Forelimb muscle (tissue), 1 donor: ENCODE measurements at places on chromosomes 13 and 19. TPM values are rescaled to one million over a fixed set of nuclear protein-coding genes. Genes with fewer than 3 reads are reported as not detected.

- DNase-seq = no peak
Measured at GRCh38 chr13:51552027-51552426, 32.2 kb upstream of the WDFY2 start.

DNA sequence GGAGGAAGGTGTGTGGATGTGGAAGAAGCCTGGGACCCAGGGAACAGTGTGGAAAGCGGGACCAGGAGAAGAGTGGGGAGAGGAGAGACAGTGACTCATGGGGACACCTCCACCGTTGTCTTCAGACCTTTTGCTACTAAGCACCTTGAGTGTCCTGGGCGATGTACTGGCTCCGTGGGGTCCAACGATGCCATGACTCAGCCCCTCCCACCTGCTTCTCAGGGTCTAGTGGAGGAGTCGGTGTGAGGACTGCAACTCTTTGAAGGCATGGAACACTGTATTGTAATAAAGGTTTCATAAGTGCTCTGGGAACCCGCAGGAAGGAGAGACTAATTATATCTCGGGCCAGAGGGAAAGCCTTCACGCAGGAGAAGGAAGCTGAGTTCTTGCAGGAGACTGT lies 166.9 kb upstream of the KL start:
- DNase-seq = no peak

GRCh38 chr13:62357887-62358645 lies 942.4 kb upstream of the PCDH20 start:
- DNase-seq = peak; percentile 0

DNA sequence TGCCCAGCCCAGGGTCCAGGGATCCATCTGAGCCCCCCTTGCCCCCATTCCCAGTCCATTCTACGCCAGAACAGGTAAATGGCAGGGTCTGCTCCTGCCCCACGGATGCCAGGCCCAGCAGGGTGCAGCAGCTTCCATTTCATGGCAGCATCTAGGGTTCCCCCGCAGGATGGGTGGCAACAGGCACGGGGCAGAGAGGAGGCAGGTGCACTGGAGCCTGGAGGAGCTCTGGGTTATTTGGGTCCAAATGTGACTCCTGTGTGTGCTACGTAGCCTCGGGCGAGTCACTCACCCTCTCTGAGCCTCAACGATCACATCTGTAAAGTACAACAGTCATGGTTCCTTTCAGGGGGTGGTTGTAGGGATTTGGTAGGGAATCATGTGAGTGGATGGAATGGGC lies 27.4 kb downstream of the IL12RB1 start:
- DNase-seq = no peak

- no peak for DNase-seq
Measured at GRCh38 chr19:38650911-38651584, 3.6 kb downstream of the ACTN4 start.

- DNase-seq = no peak
Measured at GRCh38 chr19:1526979-1527649, 3.2 kb downstream of the PLK5 start.

- no peak for DNase-seq
Measured at GRCh38 chr13:36841391-36841790, 22.4 kb downstream of the RFXAP start.

GRCh38 chr13:44142941-44143665 lies 230.5 kb upstream of the SERP2 start:
- DNase-seq = no peak

DNA sequence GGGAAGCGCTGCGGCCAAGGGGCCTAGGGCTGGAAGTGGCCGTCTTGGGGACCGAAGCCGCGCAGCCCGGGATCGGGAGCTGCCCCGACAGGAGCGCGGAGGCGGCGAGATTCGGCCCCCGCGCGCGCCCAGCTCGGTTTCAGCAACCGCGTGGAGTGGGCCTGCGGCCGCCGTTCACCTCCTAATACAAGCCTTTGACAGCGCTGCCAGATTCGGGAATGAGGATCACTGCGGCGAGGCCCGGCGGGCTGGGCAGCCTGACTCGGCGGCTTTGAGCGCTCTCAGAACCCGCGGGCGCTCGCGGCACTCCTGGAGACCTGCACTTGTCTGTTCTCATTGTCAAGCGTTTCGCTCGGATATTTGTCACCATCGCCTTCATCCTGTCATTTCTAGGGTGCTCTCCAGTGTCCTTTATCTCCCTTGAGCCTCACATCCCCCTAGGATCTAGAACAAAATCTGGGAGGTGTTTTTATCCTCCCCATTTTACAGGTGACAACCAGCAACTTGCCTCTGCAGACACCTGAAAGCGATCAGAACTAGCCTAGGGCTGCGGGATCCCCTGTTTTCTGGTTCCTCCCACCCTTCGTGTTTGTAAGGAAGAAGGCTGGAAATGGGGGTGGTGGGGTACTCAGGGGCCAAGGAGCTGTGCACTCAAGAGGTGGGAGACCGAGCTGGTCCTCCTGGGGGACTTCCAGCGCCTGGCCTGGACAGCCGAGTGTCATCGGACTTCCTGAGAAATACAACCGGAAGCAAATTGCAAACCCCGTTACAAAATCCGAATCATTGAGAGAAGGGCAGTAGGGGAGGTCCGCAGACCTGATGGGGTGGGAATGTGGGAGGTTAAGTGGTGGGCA lies 1.5 kb upstream of the CDX2 start:
- DNase-seq = no peak

DNA sequence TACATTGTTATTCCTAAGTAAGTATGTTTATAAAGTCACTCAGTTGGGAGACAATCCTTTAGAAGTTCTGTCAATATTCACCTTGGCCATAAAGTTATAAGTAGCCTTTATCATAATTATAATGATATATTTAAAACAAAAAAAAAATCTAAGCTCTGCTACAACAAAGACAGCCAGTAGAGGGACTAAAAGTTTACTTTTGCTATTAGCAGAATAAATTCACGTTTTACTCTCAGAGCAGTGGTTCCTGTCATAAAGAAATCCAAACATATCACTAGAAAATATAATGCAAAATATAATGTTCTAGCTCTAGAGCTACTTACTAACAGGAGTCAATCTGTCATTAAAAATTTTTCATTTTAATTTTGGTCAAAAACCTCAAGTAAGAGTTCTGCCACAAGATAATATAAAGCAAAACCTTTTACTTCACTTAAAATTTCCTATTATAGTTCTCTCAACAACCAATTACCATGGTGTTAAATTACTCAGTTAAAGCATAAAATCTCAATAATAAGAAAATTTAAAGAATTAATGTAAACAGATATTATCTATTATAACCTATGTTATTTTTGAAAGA lies 17.7 kb downstream of the INTS6 start:
- DNase-seq = no peak

SYT3 gene
- 0.42 TPM for polyA plus RNA-seq

BRCA2 gene
- 2.0 TPM for polyA plus RNA-seq

ZGLP1 gene
- polyA plus RNA-seq = 3.4 TPM
